ENCODE measurements at places on chromosomes 5 and 9. TPM values are rescaled to one million over a fixed set of nuclear protein-coding genes. Genes with fewer than 3 reads are reported as not detected.

Gene WDR55
- total RNA-seq: 45.4 TPM

Gene GLRA1
- not detected for total RNA-seq

DNA sequence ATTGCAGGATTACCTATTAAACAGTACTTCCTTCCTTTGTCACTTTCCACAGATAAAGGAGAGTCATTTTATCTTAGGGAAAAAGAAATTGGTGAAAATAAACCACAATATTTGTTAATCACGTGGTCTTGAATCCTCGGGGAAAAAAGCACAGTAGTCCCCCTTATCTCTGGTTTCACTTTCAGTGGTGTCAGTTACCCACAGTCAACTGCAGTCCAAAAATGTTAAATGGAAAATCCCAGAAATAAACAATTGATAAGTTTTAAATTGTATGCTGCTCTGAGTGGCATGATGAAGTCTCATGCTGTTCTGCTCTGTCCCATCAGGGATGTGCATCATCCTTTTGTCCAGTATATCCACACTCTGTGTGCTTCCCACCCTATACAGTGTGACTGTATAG lies 405.2 kb upstream of the MPDZ start:
- DNase-seq: no peak

DNA sequence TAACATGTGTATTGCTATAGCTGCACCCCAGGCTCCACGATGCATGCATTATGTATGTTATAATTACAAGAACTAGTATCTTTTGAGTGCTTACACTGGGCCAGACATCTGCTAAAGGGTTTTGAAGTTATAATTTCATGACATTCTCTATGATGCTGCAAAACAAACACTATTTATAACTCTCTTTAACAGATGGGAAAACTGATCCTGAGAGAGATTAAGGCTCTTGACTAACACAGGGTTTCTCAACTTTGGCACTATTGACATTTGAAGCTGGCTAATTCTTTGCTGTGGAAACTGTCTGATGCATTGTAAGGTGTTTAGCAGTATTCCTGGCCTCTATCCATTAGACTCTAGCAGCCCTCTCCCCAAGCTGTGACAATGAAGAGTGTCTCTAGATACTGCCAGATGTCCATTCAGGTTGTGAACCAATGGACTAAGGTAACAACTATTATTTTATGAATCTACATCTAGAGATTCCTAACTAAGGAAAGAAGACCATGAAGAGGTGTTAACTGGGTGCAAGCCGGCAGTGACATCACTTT lies 258.6 kb downstream of the ASTN2 start:
- DNase-seq: no peak

- DNase-seq: no peak
Observed at GRCh38 chr5:144206141-144206540, 35.5 kb downstream of the KCTD16 start.

- DNase-seq: no peak
Observed at GRCh38 chr9:22039258-22039657, 30.2 kb upstream of the CDKN2B start.
